ENCODE measurements at places on chromosomes 6 and 20.
A peak's percentile ranks its signal among the peaks of the same experiment; 100 is the strongest.

DNA sequence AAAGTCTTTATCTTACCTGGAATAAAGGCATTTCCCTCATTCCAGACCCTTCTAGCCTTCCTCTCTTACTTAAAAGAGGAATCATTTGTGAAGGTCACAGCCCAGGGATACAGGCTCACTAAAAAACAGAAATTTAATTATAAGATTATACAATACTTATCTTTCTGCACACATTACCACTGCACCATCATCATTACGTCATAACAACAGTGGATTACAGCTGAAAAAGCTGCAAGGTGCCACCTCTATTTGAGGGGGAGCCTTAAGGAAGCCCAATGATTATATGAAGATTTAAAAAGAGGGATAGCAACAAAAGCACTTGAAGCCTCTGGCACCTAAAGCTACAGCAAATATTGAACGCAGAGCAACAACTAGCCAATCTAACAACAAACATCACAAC lies 452.9 kb upstream of the EYS start:
- no peak for DNase-seq

DNA sequence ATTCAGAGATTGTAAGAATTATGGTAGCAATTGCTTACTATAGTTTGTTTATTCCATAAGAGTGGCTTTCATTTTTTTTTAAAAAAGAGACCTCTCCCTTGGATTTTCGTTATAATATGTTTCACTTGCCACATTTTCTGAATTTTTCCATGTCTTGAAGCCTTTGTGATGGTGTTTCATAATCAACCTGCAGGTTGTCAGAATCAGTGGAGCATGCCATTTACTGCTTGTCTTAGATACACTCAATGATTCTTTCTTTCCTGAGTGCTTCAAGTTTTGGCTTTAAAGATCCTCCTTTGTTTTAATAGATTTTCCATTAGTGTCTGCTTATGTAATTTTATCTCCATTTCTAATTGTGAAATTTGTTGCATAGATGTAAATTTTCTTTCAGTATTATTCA lies 31.2 kb downstream of the KCNQ5 start:
- no peak for DNase-seq

DNA sequence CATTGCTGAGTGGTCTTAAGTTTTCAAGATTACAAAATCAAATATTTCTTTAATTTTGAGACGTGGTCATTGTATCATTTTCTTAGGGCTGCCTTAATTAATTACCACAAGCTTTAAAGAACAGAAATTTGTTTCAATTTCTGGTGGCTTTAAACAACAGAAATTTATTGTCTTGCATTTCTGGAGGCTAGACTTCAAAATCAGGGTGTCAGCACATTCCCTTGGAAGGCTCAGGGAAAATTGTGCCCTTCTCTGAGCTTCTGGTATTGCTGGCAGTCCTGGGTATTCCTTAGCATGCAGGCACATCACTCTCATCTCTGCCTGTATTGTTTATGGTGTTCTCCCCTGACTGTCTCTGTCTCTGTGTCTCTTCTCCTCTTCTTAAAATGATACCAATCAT lies 76.0 kb upstream of the PCSK2 start:
- DNase-seq, result no peak

GRCh38 chr6:12974551-12974950 lies 258.0 kb downstream of the PHACTR1 start:
- DNase-seq, result no peak

DNA sequence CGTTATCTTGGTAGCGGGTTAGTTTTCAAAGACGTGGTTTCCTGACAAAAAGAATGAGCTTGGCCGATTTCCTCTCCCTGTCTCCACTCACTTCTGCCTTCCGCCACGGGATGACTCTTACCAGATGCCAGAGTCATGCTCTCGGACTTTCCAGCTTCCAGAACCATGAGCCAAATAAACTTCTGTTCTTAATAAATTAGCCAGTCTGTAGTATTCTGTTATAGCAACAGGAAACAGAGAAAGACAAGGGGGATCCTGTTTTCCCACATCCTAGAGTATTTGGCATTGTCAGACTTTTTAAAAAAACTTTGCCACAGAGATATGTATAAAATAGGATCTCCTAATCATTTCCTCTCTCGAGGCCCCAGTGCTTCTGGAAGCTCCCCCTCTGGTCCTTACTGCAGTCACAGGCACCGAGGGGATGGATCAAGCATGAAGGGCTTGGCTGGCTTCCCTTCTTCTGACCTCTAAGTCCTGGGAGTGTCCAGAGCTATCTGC lies 84.9 kb upstream of the NAA20 start:
- DNase-seq, result no peak

- no peak for DNase-seq
Observed at GRCh38 chr20:49420811-49421295, 61.6 kb downstream of the KCNB1 start.

GRCh38 chr6:115783402-115784061 lies 277.2 kb downstream of the FRK start:
- DNase-seq, result no peak

GRCh38 chr6:27791182-27791943 lies 120.8 kb downstream of the OR2B2 start:
- peak; percentile 43 for DNase-seq

DNA sequence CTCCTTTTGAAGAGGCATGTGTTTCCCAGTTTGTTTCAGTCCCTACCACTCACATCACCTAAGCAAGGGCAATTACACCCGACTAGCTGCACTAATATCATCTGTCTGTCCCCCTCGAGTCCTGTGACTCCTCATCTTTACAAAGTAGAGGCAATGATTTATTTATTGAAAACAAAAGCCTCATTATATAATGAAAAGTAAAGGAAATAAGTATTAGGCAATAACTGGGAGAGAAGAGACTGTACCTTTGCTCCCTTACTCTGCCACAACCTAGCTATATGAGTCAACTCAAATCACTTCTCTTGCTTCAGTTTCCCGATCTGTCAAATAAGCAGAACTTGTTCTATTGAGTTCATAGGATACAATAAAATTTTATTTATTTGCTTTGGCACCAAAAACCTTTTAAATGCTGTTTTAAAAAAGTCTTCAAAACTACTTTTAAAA lies 38.9 kb downstream of the CSNK2A1 start:
- no peak for DNase-seq

GRCh38 chr6:74356391-74356790 lies 660.4 kb downstream of the CD109 start:
- DNase-seq, result peak; percentile 40

DNA sequence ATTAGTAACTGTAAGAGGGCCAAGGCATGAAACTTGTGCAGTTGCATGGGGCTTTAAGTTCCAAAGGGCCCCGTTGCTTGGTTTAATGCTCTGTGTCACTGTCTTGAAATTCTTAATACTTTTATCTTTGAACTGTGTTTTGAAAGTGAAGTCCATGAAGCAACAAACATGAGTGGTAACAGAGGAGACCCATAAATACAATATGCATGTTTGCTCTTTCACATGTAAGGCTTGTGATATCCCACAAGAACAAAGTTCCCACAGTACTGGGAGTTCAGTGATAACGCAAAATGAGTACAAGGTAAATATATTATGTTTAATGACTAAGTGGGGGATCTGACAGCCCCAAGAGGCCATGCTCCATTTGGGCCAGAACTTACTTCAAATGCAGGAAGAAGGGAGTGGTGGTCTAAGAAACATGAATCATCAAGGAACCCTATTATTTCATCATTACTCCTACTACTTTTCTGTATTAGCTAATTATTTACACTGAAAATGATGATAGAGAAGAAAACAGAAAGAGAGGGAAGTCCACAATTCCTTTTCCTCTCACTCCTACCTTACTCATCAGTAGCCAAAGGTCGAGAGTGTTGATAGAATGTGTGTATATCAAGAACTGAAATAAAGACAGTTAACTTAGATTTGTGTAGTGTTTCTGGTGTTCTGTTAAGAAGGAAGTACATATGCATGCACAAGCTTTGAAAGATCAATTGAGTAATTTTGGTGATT lies 157.3 kb downstream of the PHF3 start:
- no peak for DNase-seq

DNA sequence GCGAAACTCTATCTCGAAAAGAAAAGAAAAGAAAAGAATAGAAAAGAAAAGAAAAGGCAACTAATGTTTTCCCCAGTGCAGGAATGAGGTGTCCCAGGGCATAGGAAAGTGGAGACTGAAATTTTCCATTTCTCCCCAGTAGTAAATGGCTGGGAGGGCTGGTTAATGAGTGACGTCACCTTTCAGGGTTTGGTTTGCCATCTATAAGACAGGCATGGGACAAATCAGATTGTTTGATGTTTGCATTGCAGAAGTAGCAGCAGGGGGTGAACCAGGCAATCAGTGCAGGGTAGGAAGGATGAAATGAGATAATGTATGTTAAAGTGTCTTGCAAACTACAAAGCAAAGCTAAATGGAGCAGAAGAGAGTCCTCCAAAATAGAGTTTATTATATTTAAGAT lies 533.4 kb downstream of the PKHD1 start:
- no peak for DNase-seq

- no peak for DNase-seq
Observed at GRCh38 chr6:157716251-157716995, 106.6 kb upstream of the SNX9 start.

GRCh38 chr6:100479179-100480035 lies 14.7 kb upstream of the SIM1 start:
- peak; percentile 17 for DNase-seq

GRCh38 chr20:20495729-20496503 lies 128.0 kb downstream of the INSM1 start:
- no peak for DNase-seq

GRCh38 chr6:168054765-168055560 lies 24.0 kb downstream of the FRMD1 start:
- DNase-seq, result no peak

DNA sequence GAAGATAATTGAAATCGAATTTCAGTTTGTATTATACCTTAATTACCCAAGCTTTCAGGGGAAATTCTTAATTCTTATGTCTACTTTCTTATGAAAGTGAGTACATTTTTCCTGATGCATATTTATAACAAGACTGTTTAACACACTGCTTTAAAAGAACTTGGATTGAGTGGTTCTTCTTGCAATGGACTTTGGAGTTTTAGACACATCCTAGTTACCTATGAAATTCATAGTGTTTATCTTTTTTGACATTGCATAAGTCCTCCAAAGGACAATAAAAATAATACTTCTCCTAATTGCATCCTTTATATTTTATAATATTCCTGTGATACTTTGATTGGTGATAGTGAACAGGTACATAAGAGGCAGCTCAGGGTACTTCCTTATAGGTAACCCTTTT lies 395.6 kb upstream of the FLRT3 start:
- no peak for DNase-seq

DNA sequence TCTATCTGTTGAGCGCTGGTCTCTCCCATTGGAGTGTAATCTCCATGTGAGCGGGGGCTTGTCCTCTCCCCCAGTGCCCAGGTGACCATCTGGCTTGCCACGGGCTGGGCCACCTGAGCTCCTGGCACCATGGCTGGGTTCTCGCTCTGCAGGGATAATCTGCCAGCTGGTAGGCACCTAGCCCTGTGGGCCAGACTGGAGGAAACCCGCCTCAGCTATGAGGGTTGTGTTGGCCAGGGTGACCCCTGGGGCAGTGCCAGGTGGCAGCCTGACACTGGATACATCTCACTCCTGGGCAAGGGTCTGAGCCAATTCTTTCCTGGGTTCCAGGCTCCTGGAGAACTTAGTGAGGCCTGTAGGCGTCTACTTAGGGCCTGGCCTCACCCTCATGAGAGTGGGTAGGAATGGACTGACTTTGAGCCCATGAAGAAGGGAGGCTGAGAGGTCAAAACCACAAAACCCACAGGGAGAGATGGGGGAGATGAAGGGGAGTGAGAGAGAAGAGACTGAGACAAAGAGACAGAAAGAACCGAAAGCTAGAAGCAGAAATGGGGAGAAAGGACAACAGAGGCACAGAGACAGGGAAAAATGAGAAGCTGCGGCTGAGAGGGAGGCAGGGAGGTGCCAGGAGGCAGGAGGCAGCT lies 5.8 kb upstream of the SLC52A3 start:
- DNase-seq, result no peak

DNA sequence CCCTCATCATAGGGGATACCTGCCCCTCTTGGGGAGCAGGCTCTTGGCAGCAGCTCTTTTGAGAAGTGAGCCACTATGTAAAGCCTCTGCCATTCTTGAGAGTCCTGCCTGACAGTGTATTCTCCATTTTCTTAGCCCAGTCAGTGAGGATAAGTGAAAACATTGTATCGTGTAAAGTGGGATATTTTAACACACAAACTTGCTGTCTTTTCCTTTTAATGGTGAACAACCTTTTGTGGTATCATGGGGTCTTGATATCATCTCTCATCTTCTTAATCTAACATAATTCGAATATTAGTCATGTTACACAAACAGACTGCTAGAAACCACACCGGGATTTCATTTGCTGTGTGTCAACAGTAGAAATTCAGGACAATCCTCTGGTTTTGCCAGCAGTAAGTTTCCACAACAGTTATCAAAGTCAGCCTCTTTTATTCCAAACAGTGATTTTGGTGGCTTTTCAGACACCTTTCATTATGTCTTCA lies 136.2 kb downstream of the HIVEP1 start:
- peak; percentile 21 for DNase-seq

DNA sequence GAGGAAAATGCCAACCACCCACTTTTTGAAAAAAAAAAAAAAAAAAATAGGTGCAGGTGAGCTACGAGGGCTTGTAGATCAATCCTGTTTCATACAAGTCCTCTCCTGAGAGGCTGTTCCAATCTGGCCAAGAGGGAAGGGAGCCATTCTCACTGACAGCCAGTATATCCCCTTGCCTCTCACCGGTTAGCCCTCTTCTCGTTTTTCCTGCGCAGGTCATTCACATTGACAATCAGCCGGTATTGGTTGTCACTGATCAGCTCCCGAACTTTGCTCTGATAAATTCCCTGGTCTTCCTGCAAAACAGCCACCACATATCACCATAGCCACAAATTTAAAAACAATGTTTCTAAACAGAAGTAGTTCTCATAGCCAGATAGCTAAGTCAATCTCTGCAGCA lies 1.4 kb downstream of the MCM3 start:
- no peak for DNase-seq

DNA sequence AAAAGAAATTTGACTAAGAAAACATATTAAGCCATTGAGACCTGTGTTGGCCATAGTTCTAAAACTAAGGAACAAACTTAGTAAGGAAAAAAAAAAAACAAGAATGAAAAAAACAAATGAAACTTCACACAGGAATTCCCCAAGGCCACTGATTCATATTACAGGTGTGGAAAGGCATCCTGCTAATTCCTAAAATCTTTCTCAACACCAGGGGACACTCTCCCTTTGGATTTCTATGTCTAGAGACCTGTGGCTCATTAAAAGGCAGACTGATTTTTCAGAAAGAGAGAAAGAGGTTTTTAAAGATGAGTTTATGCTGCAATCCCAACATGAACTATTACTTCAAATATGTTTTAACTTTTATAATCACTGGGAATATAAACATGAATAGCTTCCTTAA lies at the start of gene OR12D1:
Gene OR12D1, plus strand, starts transcription at position 341 of the 400 bp plus-strand sequence.
- DNase-seq, result no peak

DNA sequence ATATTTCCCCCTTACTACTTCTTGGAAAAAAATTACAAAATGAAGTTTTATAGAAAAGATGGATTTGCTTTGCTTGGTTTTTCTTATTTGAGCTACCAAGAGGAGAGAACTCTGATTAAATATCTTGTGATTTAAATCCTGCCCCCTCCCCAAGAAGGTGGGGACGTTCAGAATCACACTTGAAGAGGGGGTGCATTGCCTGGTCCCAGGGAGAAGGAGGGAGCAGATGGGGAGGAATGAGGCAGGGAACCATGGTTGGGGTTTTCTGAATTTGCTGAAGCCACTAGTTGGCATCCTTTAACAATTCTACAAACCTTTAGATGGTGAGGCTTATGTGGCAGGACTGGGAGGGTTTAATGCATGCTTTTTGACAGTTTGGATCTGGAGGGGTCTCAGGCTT lies 5.5 kb downstream of the PCK1 start:
- no peak for DNase-seq
